NCI-H69 (cell line): ENCODE measurements at places on chromosomes 7 and 10.

- DNase-seq = peak; percentile 98
These were observed 9.9 kb upstream of the EPHB4 start for GRCh38 chr7:100837099-100837836.

- DNase-seq = peak; percentile 13
These were observed 80.1 kb upstream of the AUTS2 start for GRCh38 chr7:69517985-69518704.

GRCh38 chr10:1977461-1977860 is 240.1 kb upstream of the ADARB2 start:
- DNase-seq = no peak

GRCh38 chr7:123624527-123625183 is 23.0 kb downstream of the ASB15 start:
- DNase-seq = peak; percentile 42

DNA sequence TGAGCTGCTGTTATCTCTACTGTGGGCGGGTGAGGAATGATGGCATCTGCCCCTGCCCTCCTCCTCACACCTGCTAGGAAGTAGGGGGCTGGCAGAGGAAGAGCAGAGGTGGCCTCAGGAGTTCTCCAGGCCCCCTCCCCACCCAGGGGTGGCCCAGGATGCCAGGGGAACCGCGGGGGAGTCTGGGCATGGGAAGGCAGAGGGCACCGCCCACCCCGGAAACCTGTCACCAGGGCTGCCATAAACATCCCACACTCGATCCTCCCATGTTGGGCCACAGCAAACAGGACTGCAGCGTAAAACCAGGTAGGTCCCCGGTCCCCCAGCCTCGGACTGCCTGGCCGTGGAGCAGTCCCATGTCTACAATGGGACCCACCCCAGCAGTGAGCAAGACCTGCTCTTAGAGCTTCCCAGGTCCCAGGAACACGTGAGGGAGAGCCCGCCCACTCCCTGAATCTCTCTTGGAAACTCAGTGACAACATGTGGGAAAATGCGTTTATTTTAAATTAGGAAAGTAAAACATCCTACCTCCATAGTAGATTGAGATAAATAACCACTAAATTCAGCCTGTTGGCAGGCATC is 23.4 kb downstream of the EBF3 start:
- no peak for DNase-seq
